Breast epithelium (tissue), 4 donors: ENCODE measurements at places on chromosomes 7 and 10.
A peak's percentile ranks its signal among the peaks of the same experiment; 100 is the strongest.

GRCh38 chr7:52959336-52959735, 76.1 kb upstream of the POM121L12 start:
- H3K4me1 ChIP-seq: no peaks in the 10 kb centered on the region
- no peak overlapping the region for H3K4me3 ChIP-seq
- H3K36me3 ChIP-seq: no peaks in the 10 kb centered on the region
- H3K27ac ChIP-seq: no peak overlapping the region
- no peak for DNase-seq
- H3K27me3 ChIP-seq: no peaks in the 10 kb centered on the region

GRCh38 chr7:41261080-41261479, 441.8 kb downstream of the INHBA start:
- no peaks in the 10 kb centered on the region for H3K4me1 ChIP-seq
- no peak overlapping the region for H3K27ac ChIP-seq
- DNase-seq: no peak
- H3K36me3 ChIP-seq: no peaks in the 10 kb centered on the region
- H3K27me3 ChIP-seq: no peaks in the 10 kb centered on the region

- H3K27ac ChIP-seq: no peak overlapping the region
- H3K36me3 ChIP-seq: no peaks in the 10 kb centered on the region
- no peak for DNase-seq
- H3K27me3 ChIP-seq: no peaks in the 10 kb centered on the region
- H3K4me3 ChIP-seq: no peak overlapping the region
- no peaks in the 10 kb centered on the region for H3K4me1 ChIP-seq
Observed at GRCh38 chr10:28355376-28355775, 52.5 kb upstream of the MPP7 start.

- no peaks in the 10 kb centered on the region for H3K27me3 ChIP-seq
- H3K27ac ChIP-seq: no peak overlapping the region
- DNase-seq: no peak
- no peak overlapping the region for H3K4me3 ChIP-seq
- H3K4me1 ChIP-seq: no peaks in the 10 kb centered on the region
Observed at GRCh38 chr10:67107670-67108069, 181.8 kb downstream of the LRRTM3 start.

DNA sequence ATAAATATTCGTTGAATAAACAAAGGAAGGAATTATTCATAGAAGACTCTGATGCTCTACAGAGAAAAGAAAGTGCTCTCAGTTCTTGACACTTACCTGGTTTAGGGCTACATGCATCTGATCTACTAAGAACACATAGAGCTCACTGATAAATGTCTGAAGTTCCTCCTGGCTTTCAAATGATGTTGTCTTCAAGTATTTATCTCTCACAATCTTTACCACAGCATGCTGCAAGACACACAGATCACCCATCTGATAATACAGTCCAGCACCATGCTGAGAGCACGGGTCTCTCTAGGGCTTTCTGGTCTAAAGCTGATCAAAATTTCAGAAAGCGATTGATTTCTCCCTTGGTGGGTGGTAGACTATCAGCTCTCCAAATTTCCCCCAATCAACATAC, 44.5 kb upstream of the MRPS16 start:
- H3K27me3 ChIP-seq: no peaks in the 10 kb centered on the region
- no peak for DNase-seq
- no peak overlapping the region for H3K27ac ChIP-seq
- H3K36me3 ChIP-seq: no peaks in the 10 kb centered on the region
- no peaks in the 10 kb centered on the region for H3K4me1 ChIP-seq
- H3K4me3 ChIP-seq: no peak overlapping the region

- H3K4me3 ChIP-seq: no peak overlapping the region
- H3K4me1 ChIP-seq: no peaks in the 10 kb centered on the region
- H3K27ac ChIP-seq: no peak overlapping the region
Observed at GRCh38 chr7:146656988-146657387, 540.4 kb downstream of the CNTNAP2 start.

DNA sequence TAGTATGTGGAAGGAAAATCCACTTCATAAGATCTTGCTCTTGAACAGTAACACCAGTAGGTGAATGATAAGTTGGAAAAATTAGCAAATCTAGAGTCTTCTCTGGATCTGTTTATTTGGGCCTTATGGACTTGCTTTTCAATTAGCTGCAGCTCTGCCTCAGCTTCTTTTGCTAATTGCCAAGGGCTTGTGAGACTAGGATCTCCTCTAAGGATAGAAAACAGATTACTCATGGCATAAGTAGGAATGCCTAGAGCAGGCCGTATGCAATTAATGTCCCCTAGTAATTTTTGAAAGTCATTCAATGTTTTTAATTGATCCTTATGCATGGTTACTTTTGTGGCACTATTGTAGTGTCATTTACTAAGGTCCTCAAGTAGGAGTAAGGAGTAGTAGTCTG, 36.5 kb upstream of the DDX50 start:
- DNase-seq: no peak
- no peaks in the 10 kb centered on the region for H3K27me3 ChIP-seq
- H3K4me3 ChIP-seq: no peak overlapping the region
- H3K36me3 ChIP-seq: no peaks in the 10 kb centered on the region
- no peak overlapping the region for H3K27ac ChIP-seq
- H3K4me1 ChIP-seq: no peaks in the 10 kb centered on the region

GRCh38 chr10:132648851-132649528, 111.4 kb downstream of the INPP5A start:
- no peaks in the 10 kb centered on the region for H3K27me3 ChIP-seq
- no peaks in the 10 kb centered on the region for H3K36me3 ChIP-seq
- H3K4me3 ChIP-seq: no peak overlapping the region
- H3K4me1 ChIP-seq: no peaks in the 10 kb centered on the region

- H3K4me1 ChIP-seq: no peaks in the 10 kb centered on the region
- DNase-seq: no peak
- H3K4me3 ChIP-seq: no peak overlapping the region
- no peaks in the 10 kb centered on the region for H3K27me3 ChIP-seq
- H3K27ac ChIP-seq: no peak overlapping the region
- no peaks in the 10 kb centered on the region for H3K36me3 ChIP-seq
Observed at GRCh38 chr7:154564676-154565075, 438.2 kb downstream of the PAXIP1 start.

- H3K4me1 ChIP-seq: no peaks in the 10 kb centered on the region
- H3K27ac ChIP-seq: peak overlapping the region; percentile 76
- no peak for DNase-seq
- H3K27me3 ChIP-seq: no peaks in the 10 kb centered on the region
- H3K36me3 ChIP-seq: no peaks in the 10 kb centered on the region
Observed at GRCh38 chr7:103989785-103990767, 618 bp upstream of the RELN start.

GRCh38 chr7:42924223-42924838, 7.6 kb downstream of the PSMA2 start:
- peaks cover 5% of the 10 kb centered on the region for H3K36me3 ChIP-seq
- no peak overlapping the region for H3K27ac ChIP-seq
- no peak for DNase-seq
- H3K4me1 ChIP-seq: no peaks in the 10 kb centered on the region

DNA sequence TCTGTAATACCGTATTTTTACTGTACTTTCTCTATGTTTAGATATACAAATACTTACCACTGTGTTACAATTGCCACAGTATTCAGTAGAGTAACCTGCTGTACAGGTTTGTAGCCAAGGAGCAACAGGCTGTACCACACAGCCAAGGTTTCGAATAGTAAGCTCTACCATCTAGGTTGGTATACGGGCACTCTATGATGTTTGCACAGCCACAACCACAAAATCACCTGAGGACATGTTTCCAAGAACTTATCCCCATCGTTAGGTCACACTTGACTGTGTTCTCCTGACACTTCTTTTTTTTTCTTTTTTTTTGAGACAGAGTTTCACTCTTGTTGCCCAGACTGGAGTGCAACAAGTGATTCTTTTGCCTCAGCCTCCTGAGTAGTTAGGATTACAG, 134.6 kb upstream of the TRIM24 start:
- no peaks in the 10 kb centered on the region for H3K36me3 ChIP-seq
- H3K4me1 ChIP-seq: no peaks in the 10 kb centered on the region
- H3K27ac ChIP-seq: no peak overlapping the region
- H3K4me3 ChIP-seq: no peak overlapping the region

DNA sequence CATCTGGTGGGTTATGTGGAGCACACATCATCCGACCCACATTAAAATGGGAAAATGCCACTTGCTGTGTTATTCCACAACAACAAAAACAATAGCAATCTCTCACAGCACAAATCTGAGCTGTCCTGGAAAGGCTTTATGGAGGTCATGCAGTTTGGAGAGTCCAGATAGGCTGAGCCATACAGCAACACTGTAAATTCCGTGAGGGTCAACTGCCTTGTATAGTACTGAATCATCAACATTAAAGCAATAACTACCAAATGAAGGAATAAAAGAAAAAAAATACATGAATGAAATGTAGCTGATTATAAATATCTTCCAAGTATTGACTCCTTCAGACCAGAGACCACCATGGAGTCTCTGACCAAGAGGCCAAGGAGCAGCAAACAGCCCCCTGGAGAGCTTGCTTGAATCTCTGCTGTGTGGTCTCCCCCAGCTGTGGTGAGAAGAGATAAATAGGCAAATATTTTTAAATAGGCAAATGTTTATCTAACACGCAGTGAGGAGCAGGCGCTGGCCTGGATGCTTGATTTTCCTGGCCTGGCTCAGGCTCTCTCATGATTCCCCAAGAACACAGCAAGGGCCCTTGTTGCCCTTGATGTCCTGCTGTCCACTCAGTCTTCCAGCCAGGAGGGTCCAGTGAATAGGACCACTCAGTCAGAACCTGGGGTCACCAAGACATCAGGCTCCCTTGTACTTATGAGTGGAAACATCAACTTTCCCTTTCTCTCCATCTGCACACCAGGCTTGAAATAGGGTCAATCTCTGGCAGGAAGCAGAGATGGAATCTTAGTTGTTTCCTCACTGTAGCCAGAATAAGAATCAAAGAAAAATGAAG, 1021.3 kb downstream of the XPNPEP1 start:
- no peaks in the 10 kb centered on the region for H3K27me3 ChIP-seq
- H3K4me1 ChIP-seq: no peaks in the 10 kb centered on the region
- DNase-seq: no peak
- no peak overlapping the region for H3K4me3 ChIP-seq
- H3K27ac ChIP-seq: no peak overlapping the region

- H3K36me3 ChIP-seq: no peaks in the 10 kb centered on the region
- no peaks in the 10 kb centered on the region for H3K27me3 ChIP-seq
- no peak for DNase-seq
- no peak overlapping the region for H3K4me3 ChIP-seq
Observed at GRCh38 chr7:91425149-91425548, 160.9 kb downstream of the FZD1 start.

- H3K36me3 ChIP-seq: no peaks in the 10 kb centered on the region
- no peak for DNase-seq
- no peaks in the 10 kb centered on the region for H3K4me1 ChIP-seq
- no peaks in the 10 kb centered on the region for H3K27me3 ChIP-seq
Observed at GRCh38 chr10:119335671-119336353, 128.4 kb downstream of the GRK5 start.

DNA sequence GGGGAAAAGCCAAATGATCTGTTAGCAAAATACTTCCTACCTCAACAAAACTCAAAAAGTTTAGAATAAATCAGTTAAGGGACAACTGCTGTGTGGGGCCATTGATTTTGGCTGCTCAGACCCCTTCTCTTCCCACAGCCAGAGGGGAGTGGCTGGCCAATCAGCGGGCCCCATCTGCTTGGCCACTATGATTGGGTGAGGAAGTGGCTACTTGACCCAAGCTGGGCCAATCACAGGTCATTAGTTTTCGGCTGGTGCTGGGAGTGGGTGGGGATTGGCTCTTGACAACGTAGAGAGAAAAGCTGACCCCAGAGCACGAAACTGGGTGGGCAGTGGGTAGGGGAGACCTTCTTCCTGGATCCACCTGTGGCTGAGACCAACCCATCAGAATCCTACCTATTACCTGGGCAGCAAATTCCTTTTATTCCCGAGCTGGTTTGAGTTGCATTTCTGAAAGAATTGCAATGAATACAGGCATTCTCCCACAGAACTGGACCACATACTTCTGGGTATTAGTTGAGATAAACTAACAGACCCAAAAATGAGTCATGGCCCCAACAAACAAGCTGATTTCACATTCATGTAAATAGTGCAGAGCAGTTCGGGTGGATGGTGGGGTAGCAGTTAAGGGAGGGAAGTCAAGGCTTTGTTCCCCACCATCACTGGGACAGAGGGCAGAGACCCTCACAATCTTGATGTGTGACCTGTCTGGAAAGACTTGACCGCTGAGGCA, 35.6 kb upstream of the HMX3 start:
- peaks cover 13% of the 10 kb centered on the region for H3K27me3 ChIP-seq
- H3K4me1 ChIP-seq: no peaks in the 10 kb centered on the region
- H3K4me3 ChIP-seq: no peak overlapping the region
- no peak overlapping the region for H3K27ac ChIP-seq

- no peak overlapping the region for H3K4me3 ChIP-seq
- no peak for DNase-seq
- H3K36me3 ChIP-seq: no peaks in the 10 kb centered on the region
Observed at GRCh38 chr7:134636008-134636449, 10.6 kb upstream of the BPGM start.

DNA sequence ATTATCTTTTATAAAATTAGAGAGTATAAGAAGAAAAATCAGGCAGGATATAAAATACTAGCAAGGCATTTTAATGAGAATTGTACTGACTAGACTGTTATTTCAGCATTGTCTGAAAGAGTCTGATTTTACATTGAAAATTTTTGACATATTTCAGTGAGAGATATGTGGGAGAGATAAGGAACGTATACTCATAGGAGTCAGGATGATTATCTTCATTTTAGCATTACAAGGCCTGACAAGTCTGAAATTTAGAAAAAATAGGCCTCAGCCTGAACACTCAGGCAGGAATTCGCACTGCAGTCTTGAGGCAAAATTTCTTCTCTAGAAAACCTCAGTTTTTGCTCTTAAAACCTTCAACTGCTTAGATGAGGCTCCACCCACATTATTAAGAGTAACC, 386.0 kb downstream of the HGF start:
- H3K27me3 ChIP-seq: no peaks in the 10 kb centered on the region
- H3K4me3 ChIP-seq: no peak overlapping the region
- H3K36me3 ChIP-seq: no peaks in the 10 kb centered on the region
- DNase-seq: no peak
- H3K4me1 ChIP-seq: no peaks in the 10 kb centered on the region

DNA sequence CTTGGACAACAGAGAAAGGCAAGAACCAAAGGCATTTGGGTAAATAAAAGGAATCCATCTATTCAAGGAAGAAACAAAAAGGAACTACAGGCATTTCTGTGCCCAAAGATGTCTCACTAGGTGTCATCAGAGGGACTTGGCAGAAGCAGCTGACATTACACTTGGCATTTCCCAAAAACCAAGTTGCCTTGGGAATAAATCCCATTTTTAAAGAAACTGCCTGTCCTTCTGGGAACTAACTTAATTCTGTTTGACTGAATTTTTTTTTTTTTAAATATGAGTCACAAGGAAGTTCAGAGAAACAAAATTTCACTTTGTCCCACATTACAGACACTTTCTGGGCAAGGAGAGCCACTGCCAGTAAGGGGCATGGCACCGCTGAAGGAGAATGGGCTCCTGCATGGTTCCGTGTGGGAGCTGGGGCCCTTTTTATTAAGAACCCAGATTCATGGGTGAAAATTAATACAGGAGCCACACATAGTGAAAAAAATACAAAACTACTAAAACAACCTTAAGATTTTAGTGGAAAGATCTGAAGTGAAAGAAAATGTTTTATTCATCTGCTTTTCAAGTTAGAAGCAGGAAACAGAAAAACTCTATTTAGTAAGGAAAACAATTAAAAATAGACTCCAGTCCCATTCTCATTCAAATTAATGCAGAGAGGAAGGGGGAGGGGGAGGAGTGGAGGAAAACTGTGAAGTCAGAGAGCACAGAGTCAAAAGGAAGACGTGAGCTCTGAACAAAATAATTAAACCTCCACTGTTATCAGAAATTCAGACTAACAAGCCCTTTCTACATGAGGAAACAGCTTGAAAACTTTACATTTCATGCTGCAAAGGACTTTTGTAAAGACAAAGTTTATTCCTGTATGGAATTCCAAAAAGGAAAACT, 118.4 kb upstream of the PDLIM1 start:
- no peaks in the 10 kb centered on the region for H3K36me3 ChIP-seq
- peaks cover 16% of the 10 kb centered on the region for H3K4me1 ChIP-seq
- no peak overlapping the region for H3K4me3 ChIP-seq
- H3K27me3 ChIP-seq: no peaks in the 10 kb centered on the region
- no peak for DNase-seq
